ENCODE measurements at places on chromosomes 2 and 18. TPM values are rescaled to one million over a fixed set of nuclear protein-coding genes. Genes with fewer than 3 reads are reported as not detected.

ADRA2B gene
- total RNA-seq = 0.91 TPM

LDLRAD4 gene
- total RNA-seq = 3.4 TPM

DNA sequence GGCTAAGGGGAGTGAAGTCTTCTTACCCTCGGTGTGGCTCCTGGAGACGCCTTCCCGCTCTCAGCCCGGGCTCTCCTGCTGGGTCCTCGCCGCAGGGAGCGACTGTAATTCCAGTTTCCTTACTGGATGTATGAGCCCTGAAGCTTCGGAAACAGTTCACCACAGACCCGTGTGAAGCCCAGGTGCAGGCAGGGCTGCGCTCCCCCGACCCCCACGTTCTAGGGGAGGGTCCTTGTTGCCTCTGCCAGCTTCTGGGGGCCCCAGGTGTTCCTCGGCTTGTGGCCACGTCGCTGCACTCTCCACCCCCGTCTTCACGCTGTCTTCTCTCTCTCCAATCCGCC lies 5.1 kb upstream of the ASB1 start:
- H3K36me3 ChIP-seq = no peaks in the 10 kb centered on the region
- no peaks in the 10 kb centered on the region for H3K27me3 ChIP-seq

DNA sequence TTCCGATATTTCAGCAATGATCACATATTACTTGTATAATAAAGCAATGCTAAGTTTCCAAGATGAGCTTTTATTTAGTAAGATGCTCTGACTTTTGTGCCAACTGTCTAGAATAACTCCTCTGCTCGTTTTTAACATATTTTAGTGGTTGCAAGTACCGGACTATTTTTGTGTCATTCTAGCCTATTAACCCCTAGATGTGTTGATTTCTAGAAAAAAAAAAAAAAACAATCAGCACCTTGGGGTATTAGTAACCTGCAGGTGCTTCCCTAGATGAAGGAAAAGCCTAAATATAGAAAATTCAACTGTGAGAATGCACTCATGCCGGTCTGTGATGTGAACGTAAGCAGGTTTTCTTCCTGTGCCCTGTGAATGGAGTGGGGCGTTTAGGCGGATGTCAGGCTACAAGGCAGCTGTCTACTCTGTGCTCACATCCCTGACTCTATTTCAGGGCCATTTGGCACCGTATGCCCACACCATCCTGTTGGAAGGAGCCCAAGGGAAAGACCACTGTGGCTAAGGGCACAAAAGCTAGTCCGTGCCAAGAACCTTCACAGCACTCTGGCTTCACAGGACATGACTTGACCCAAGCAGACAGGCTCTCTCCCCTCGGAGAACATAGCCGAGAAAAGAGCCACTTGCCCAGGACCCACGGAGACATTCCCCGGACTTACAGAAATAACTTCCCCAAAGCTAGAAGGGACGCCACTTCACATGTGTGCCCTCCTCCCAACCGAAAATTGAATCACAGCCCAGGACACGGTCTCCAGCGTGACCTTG lies 60.9 kb upstream of the AGAP1 start:
- peaks cover 9% of the 10 kb centered on the region for H3K27me3 ChIP-seq
- DNase-seq = no peak
- H3K27ac ChIP-seq = no peak overlapping the region

- H3K4me1 ChIP-seq = peaks cover 18% of the 10 kb centered on the region
- no peak for DNase-seq
- peaks cover 7% of the 10 kb centered on the region for H3K36me3 ChIP-seq
- no peaks in the 10 kb centered on the region for H3K27me3 ChIP-seq
Observed at GRCh38 chr2:86216575-86217555, 17.6 kb downstream of the MRPL35 start.

GRCh38 chr2:105099153-105099552 lies 61.3 kb downstream of the MRPS9 start:
- no peak for DNase-seq
- H3K4me1 ChIP-seq = peaks cover 4% of the 10 kb centered on the region
- no peak overlapping the region for H3K4me3 ChIP-seq
- no peaks in the 10 kb centered on the region for H3K27me3 ChIP-seq
- H3K36me3 ChIP-seq = peaks cover 18% of the 10 kb centered on the region
- H3K27ac ChIP-seq = no peak overlapping the region

DNA sequence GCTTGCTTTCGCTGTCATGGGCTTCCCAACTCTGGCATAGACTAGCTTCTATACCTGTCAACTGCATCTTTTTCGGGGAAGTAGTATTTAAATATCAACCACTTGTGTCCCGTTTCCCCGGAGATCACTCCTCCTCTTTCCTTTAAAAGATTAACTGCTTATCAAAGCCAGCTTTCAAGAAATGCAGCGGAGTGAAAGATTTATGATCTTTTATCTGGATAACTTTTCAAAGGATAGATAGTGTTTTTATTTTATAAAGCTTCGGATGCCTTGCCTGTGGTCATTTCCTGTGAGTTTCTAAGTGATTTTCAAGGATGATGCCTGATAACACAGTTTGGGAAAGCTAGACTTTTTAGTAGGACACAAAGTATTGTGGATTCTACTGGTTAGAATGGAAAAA lies 2.9 kb upstream of the IGFBP5 start:
- peaks cover 3% of the 10 kb centered on the region for H3K36me3 ChIP-seq
- H3K27me3 ChIP-seq = peaks cover 3% of the 10 kb centered on the region
- no peak overlapping the region for H3K4me3 ChIP-seq
- H3K4me1 ChIP-seq = peaks cover 24% of the 10 kb centered on the region
- no peak for DNase-seq
- H3K27ac ChIP-seq = peak overlapping the region; percentile 16

- peaks cover 1% of the 10 kb centered on the region for H3K4me1 ChIP-seq
- no peaks in the 10 kb centered on the region for H3K36me3 ChIP-seq
- DNase-seq = no peak
- no peak overlapping the region for H3K4me3 ChIP-seq
- H3K27ac ChIP-seq = no peak overlapping the region
Observed at GRCh38 chr18:48002933-48003365, 72.5 kb upstream of the SMAD2 start.

Data from progenitor cell of endocrine pancreas (in vitro differentiated cells).